ENCODE measurements at places on chromosomes 7 and 10.
A peak's percentile ranks its signal among the peaks of the same experiment; 100 is the strongest.

GRCh38 chr7:82162289-82162688, 281.3 kb downstream of the CACNA2D1 start:
- DNase-seq, result no peak

GRCh38 chr7:158613481-158613880, 25.9 kb upstream of the PTPRN2 start:
- DNase-seq, result no peak

DNA sequence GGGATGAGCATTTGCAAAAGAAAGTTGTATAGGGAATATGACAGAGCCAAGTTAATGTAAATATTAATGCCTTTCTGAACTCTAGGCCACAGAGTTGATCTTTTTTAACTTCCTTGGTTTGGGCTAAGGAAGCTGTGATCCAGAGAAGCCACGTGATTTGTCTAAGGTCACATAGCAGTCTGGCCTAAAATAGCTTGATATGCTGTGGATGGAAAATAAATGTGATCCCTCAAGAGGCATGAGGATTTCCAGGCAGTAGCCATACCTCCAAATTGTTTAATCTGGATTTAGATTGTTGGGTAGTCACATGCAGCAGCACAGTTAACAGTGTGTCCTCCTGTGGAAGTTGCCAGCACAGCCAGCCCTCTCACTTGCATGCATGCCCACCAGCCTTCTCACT, 165.7 kb upstream of the LANCL2 start:
- DNase-seq, result no peak

DNA sequence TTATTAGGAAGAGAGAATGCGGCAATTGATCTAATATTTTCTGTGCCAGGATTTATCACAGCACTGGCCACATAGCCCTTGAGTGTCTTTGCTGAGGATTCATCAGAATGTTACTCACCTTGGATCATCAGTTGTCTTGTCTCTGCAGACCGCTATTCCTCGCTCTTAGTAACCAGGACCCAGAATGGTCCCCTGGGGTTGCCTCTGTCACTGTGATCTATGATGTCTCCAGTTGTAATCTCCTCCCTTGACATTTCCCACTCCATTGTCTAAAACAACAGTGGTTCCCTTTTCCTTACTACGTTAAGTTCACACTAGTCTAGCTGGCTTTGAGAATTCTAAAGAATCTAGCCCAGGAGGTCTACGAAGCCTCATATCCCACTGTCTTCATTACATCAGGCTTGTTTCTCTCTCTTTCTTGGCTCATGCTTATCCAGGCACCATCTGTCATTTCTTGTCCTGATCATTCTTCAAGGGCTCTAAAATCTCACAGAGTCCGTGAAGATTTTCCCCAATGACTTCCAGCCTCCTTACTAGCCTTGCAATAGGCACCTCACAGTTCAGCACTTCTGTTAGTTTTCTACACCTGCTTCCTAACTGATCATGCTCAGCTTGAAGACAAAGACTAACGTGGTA, 125.8 kb downstream of the CUBN start:
- DNase-seq, result peak; percentile 91

DNA sequence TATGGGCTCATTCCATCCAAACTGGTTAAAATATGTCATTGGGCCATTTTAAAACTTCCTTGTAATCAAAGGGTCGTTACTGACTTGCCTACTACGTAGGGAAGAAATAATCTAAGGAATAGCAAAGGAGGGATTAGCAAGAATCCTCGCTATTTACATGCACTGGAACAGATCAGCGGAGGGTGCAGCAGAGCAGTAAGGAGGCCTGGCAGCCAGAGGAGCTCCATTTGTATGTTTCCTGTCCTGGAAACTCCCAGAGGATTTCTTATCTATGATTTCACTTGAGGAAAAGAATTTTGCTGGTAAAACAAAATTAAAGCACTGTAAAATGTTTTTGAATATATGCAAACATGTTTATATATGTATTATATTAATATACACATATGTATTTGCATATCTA, 107.3 kb downstream of the TPK1 start:
- no peak for DNase-seq

DNA sequence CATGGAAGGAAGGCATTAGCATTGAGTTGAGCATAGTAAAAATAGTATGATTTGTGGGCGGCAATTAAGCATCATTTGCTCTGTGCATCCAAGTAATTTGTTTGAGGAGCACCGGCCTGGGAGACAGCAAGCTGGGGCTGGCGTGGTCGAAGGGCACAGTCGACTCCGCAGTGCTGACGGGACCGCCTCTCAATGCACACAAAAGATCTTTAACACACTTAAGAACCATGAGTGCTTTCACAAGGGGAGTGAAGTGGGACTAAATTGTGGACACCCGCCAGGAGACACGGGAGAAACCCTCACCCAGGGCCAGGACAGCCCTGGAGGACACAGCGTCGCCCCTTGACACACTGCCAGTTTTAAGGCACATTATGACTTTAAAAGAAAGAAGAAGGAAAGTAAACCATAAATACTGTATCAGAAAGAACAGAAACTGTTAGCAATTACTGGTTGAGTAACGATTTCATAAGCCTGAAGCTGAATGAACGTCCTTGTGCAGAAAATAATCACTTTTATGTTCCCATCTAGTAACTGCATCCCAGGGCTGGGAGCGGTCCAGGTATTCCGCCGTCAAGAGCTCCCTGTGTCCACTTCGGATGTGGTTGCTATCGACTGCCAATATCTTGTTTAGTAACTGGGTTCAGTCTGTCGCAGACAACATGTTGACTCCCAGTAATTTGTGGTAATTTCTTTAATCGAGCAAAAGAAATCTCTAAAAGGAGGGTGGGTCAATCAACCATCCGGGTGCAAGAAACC, 102.1 kb downstream of the EBF3 start:
- DNase-seq, result no peak

GRCh38 chr10:48363617-48364355, 57.3 kb downstream of the MAPK8 start:
- DNase-seq, result peak; percentile 81

DNA sequence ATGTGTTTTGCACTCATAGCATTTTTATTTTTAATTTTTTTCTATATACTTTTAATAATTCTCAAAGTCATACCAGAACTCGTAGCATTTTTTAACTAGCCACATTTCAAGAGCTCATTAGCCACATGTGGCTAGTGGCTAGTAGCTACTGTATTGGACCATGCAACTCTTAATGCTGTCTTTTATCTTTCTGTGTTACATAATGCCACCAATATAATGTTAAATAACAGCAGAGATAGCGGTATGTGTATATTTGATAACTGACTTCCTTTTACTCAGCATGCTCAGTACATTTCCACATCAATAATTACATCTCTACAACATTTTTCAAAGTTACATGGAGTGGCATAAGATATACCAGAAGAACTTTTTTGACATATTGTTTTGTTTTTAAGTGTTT, 91.4 kb downstream of the CDK13 start:
- DNase-seq, result no peak
